ENCODE measurements at places on chromosomes 1 and 21.

DNA sequence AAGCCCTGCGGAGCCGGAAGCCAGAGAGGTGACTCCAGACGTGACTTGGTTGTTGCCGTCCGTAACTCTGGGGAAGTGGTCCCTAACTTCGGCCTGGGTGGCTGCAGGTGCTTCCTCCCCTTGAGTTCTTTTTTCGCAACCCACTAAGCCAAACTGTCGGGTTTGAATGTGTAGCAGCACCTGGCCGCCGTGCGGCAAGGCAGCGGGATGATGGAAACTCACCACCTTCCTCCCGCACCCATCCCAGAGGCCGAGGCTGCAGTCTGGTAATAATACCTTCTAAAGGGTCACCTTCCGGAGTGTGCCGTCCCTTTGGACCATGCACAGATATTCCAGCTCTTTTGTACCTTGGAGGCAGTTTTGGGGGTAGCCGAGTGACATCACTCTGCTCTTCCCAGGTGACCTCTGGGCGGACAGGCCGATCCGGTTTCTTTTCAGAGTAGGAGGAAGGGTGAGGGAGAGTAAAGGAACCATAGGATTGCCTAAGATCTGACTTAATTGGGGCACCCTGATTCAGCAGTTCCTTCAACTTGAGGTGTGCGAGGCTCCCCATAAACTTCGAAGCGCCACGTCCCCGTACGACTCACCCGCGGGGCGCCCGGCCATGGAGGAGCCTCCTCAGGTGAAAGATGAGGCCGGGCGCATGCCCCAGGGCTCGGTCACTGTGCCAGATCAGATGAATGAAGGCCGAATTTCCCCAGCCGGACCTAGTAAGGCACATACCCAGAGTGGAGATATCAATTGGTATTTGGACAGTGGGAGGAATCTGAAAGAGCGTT, 1.0 kb downstream of the KCNK1 start:
- DNase-seq: no peak

GRCh38 chr1:109877317-109877771, 33.3 kb upstream of the CSF1 start:
- peak; percentile 16 for DNase-seq

DNA sequence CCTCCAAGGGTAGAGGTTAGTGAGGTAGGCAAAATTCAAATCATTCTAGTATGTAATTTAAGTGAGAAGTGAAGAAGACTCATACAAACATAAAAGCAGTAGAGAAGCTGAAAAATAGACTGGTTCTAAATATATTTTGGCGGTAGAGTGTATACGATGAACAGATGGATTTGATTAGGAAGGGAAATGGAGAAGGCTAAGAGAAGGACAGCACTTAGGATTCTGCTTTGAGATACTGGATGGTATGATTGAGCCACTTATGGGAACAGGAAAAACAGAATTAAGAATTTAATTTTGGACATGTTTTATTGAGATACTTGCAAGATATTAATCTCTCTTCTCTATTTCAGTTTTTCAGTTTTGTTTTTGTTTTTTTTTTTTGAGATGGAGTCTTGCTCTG, 60.1 kb downstream of the EPB41 start:
- no peak for DNase-seq

- DNase-seq: no peak
These were observed 6.7 kb downstream of the WNT2B start for GRCh38 chr1:112515311-112516009.

GRCh38 chr1:43396059-43396458, 6.4 kb downstream of the SZT2 start:
- DNase-seq: no peak
